ENCODE measurements at places on chromosomes 4 and X. TPM values are rescaled to one million over a fixed set of nuclear protein-coding genes. Genes with fewer than 3 reads are reported as not detected.

GUCY1B1 gene
- total RNA-seq: 1.1 TPM

CLGN gene
- total RNA-seq: 69.0 TPM

PASD1 gene
- not detected for total RNA-seq

GLRA3 gene
- 0.09 TPM for total RNA-seq

ANKRD17 gene
- 33.7 TPM for total RNA-seq

IL13RA1 gene
- total RNA-seq: 45.2 TPM

PDE5A gene
- total RNA-seq: 0.17 TPM

PAGE1 gene
- total RNA-seq: not detected

IL21 gene
- total RNA-seq: not detected

ADH7 gene
- not detected for total RNA-seq

PAGE2B gene
- total RNA-seq: not detected

RAB41 gene
- not detected for total RNA-seq

COMMD8 gene
- 27.3 TPM for total RNA-seq

ATP1B4 gene
- not detected for total RNA-seq

Measured in NCI-H460 (cell line).